ENCODE measurements at places on chromosomes 12 and 14. TPM values are rescaled to one million over a fixed set of nuclear protein-coding genes. Genes with fewer than 3 reads are reported as not detected.
A peak's percentile ranks its signal among the peaks of the same experiment; 100 is the strongest.

DNA sequence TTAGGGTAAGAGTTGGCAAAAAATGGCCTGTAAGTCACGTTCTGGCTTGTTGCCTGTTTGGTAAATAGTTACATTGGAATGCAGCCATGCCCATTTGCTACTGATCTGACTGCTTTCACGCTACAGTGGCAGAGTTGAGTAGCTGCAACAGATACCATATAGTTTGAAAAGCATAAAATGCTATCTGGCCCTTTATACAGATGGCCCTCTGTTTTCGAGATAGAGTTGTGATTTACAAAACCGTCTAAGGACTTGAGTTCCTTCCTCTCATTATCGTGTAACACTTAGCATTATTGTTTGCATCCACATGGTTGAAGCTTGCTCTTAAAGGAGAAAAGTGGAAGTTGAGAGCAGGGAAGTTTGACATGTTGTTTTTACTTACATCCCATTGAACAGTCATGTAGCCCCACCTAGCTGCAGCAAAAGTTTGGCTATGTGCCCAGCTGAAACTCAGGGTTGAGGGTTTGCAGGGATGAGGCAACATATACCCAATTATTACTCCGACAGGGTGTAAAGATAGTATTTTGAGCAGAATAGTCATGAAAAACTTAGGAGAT is 11.3 kb upstream of the SCFD1 start:
- DNase-seq: peak; percentile 79

- DNase-seq: no peak
Measured at GRCh38 chr14:98951521-98952152, 320.4 kb downstream of the BCL11B start.

DNA sequence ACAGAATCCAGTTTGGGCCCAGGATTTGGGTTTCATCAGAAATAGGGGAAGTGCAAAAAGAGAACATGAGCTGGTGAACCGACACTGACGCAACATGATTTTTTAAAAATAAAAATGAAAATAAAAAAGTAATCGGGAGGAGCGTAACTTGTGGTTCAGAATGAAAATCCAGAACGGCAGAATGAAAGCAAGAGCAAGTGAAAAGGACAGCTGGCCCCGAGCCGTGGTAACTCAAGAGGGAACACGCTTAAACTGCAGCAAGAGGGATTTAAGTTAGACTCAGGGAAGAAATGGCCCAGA is 1.6 kb downstream of the SLC6A12 start:
- no peak for DNase-seq

DNA sequence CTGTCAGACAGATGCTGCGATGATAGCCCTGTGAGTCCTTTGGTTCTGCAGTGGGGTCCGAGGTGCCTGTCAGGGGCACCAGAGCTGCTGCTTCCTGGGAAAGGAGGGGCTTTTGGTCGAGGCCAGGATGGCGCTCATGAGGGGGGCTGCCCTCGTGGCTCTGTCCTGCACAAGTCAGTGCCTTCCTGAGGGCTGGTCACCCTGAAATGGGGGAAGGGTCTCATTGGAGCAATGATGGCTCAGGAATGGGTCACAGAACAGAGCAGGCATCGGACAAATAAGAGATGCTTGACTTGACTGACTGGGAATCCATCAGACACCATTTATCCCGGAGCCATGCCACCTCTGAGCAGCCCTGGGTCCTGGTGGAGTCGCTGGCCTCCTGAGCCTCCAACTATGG is 121.9 kb downstream of the ADGRD1 start:
- DNase-seq: peak; percentile 20

- no peak for DNase-seq
Measured at GRCh38 chr14:37131205-37131604, 41.2 kb downstream of the SLC25A21 start.

The C12orf56 gene
- total RNA-seq: not detected

DNA sequence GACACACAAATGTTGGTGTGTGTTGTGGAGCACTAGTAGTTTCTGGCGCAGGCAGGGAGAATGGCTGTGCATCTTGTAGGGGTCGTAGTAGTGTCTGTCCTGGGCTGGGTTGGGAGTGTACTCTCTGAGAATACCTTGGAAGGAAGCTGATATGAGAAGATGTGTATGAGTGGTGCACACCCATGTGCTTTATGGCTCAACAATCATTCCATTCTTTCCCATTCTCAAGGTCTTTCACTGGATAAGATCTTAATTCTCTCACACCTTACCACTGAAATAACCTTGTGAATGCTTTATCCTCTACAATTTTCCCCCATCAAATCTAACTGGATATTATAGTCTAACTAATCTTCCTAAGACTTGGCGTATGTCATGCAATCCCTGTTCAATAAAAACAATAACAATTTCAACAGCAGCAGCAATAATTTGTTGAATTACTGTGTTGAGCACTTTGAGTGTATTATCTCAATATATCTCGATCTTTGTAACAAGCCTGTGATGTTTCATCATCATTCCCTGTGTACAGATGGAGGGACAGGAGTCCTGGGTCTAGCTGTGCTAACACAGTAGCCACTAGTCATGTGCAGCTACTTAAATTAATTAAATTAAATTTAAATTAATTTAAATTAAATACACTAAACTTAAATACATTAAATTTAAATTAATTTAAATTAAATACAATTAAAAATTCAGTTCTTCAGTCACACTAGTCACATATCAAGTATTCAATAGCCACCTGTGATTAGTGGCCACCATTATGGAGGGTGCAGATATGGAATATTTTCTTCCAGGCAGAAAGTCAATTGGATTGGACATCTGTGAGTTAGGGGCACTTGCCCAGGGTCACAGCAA is 3.6 kb upstream of the SLC48A1 start:
- no peak for DNase-seq

All from right cardiac atrium (tissue), 5 donors.